ENCODE measurements at places on chromosomes 6 and 20. TPM values are rescaled to one million over a fixed set of nuclear protein-coding genes. Genes with fewer than 3 reads are reported as not detected.

- DNase-seq, result no peak
Measured at GRCh38 chr6:99091985-99092384, 144.2 kb upstream of the FBXL4 start.

Gene CBLN4
- 0.32 TPM for total RNA-seq

DNA sequence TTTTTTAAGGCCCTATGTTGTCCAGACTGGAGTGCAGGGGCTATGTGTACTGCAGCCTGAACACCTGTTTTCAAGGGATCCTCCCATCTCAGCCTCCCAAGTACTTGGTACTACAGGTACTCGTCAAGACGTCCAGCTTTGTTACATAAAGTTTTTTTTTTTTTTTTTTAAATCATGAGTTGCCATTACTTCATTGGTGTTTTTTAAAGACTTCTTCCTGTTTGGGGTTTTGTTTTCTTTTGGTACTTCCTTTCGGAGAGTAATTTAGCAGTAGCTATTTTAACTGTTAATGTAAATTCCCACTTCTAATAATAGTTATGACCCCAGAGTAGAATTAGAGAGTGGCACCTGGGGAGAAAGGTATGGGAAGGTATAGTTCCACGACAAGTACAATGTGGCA is 10.5 kb downstream of the ZNFX1 start:
- no peak for DNase-seq

Gene PPP1R3G
- 0.96 TPM for total RNA-seq

Gene FOXC1
- 9.2 TPM for total RNA-seq

GRCh38 chr20:34271956-34272355 is 30.7 kb downstream of the ASIP start:
- DNase-seq, result no peak

- no peak for DNase-seq
Measured at GRCh38 chr6:118382126-118382525, 166.0 kb upstream of the PLN start.

Gene B4GALT5
- 27.0 TPM for total RNA-seq

- no peak for DNase-seq
Measured at GRCh38 chr20:22159276-22159675, 425.1 kb downstream of the FOXA2 start.

- no peak for DNase-seq
Measured at GRCh38 chr6:139939189-139939979, 564.9 kb upstream of the CITED2 start.

DNA sequence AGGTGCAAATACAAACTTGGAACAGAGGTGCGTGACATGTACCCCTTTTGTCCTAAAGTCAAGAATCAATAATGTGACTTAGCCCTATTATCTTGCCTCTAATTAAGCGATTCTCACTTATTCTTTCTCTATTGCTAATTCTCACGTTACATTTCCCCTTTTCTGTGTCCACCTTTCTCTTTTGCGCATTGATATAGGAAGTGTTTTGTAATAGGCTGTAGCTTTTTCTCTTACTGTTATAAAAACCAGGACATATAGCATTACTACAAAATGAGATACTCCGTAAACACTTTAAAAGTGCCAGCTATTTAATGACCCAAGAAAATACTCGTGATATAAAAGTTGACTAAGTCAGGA is 669 bp upstream of the TMEM30A start:
- no peak for DNase-seq

GRCh38 chr20:2995796-2996195 is 47.6 kb upstream of the GNRH2 start:
- DNase-seq, result no peak

DNA sequence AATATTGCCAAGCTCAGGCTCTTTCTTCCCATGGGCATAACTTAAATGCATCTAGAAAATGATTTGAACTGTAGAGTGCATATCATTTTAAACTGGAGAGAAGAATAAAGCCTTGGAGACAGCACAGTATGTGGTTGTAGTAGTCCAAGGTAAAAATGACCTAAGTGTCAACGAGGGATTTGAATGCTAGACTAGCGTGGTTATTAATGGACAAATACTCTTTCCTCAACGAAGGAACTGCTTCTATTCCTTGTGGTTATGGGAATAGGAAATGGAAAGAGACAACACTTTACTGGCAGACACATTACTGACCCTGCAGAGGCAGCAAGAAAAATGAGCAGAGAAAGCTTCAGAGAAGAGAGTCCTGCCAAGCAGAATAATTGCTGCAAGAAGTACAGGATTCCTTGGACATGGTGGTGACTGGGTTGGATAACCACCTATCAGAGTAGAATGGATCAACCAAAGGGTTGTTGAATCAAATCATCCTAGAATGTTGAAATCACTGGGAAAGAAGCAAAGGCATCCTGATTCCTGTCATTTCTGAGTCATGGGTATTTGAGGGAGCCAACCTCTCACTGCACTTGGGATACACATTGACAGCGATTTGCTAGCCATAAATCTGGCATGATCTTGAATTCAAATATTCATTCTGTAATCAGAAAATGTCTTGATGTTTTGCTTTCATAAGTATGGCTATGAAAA is 258.1 kb upstream of the EPHA7 start:
- DNase-seq, result no peak

- DNase-seq, result no peak
Measured at GRCh38 chr6:146551545-146551944, 7.9 kb downstream of the RAB32 start.

DNA sequence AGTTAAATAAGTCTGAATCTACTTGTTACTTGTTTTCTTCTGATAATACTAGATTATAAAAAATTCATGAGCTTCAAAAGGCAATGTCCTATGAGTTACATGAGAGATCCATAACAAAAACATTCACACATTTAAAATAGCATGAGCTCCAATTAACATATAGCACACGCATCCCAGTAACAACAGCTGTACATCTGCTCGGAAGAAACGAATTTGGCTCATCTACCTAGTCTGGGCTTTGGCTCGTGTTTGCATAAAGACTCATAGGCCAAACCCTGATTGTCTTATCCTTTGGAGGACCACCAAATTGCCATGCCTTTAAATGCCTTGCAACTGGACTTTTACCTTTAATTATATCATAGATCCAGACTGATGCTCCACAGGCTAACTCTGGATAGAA is 259.7 kb upstream of the CHD6 start:
- no peak for DNase-seq

Gene FERMT1
- total RNA-seq, result 1.3 TPM

GRCh38 chr6:39983193-39983592 is 48.9 kb upstream of the MOCS1 start:
- DNase-seq, result no peak

DNA sequence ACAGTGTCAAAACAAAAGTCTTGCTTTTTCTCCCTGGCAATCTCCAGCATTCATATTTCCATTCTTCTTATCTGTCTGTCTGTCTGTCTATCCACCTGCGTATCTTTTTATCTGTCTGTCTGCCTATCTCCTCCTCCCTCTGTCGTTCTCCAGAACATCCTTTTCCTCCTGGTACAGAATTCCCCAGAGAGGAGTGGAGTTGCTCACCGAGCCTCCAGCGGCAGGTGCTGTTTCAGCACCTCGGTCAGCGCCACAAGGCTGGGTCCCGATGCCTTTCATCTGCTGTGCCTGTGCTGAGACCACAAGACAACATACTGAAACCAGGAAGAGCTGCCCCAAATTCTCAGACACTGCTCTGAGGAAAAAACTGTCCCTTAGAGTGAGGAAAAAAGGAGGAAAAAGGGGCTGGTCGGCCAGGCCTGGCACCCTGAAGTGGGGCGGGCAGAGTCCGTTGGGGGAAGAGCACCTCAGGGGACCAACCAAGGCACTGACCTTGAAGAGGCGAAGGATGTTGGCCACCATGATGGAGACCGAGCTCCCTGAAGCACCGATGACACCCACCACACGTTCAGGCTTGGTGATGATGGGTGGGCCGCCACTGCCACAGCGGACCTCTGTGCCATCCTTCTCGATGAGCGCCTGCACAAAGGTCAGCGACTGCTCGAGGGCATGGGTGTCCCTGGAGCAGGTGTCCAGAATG is 13.3 kb downstream of the GRM4 start:
- no peak for DNase-seq

Gene NRN1
- total RNA-seq, result 18.9 TPM

DNA sequence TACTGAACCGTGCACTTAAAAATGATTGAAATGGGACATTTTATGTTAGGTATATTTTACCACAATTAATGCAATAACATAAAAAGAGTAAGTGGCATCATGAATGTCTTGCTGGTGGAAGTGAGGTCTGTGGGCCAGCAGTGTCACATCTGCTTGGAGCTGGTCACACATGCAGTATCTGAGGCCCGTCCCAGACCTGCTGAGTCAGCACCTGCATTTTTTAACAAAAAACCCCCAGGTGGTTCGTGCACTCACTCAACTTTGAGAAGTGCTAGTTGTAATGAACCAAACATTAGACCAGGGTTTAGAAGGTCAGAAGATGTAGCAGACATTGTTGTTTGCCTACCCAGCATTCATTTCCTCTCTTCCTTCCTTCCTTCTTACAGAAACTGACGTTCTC is 21.0 kb downstream of the BANF2 start:
- no peak for DNase-seq

DNA sequence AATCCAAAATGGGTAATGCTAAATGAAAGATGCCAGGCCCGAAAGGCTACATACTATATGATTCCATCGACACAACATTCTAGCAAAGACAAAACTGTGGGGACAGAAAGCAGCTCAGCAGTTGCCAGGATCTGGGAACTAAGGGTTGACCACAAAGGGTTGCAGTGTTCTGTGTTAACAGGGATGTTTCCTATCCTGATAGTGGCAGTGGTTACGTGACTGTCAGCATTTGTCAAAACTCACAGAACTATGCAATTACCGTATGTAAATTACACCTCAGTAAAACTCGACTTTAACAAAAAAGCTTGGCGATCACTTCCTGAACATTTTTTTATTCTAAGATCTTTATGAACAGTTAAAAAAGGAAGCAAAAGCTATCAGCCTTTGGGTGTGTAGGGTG is 83.9 kb downstream of the BANF2 start:
- no peak for DNase-seq

- no peak for DNase-seq
Measured at GRCh38 chr20:3133155-3133554, 26.5 kb downstream of the FASTKD5 start.

GRCh38 chr6:151564654-151565053 is 70.8 kb downstream of the CCDC170 start:
- DNase-seq, result no peak

GRCh38 chr6:15595461-15596173 is 67.2 kb downstream of the DTNBP1 start:
- no peak for DNase-seq

DNA sequence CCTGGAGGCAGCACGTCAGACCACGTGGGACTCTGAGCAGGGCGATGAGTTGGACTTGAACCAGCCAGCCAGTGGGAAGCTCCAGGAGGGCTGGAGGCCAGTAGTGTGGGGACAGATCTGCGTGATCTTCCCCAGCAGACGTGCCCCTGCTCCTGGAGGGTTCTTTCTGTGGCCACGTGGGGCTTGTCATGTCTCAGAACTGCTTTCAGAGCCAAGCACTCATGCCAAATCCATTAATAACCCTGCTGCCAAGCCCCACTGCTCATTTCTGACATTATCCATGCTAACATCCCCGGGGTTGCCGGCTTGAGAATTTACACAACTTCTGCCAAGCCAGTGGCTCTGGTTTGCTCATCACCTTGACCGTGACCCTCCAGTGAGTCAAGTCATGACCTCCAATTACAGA is 38.3 kb downstream of the SIRPA start:
- DNase-seq, result peak; percentile 57

DNA sequence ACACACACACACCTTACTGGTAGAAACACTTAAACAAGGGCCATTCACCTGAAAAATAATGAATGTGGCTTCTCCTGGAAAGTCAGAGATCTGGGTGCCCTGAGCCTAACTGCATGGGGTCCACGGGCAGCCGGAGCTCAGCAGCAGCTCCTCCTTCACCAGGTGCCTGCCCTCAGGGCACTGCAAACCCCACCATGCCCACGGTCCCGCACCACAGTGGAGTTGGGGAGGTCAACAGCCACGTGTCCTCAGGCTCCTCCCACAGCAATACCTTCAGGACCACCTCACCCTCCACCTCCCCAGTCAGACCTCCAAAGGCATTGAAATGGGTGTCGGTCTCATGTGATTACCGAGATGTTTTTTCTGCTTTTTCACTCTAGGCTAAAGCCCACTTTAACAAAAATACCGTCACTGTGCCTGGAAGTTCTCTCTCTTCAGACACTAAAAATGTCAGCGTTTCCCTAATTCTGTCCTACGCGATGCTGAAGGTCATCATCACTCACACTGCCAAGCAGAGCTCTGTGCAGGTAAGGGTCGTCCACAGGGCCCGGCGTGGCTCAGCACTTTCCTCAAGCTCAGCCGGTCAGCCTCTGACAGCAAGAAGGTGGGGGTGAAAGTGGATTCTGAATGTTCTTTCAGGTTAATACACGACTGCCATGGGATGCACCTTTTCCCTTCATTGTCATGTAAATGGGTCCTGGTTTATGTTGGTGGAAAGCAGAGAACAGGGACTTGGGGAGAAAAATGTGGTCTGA is 48.9 kb downstream of the CDK5RAP1 start:
- no peak for DNase-seq

Gene DCBLD1
- 6.5 TPM for total RNA-seq

GRCh38 chr6:113560908-113561307 is 296.2 kb upstream of the MARCKS start:
- no peak for DNase-seq

DNA sequence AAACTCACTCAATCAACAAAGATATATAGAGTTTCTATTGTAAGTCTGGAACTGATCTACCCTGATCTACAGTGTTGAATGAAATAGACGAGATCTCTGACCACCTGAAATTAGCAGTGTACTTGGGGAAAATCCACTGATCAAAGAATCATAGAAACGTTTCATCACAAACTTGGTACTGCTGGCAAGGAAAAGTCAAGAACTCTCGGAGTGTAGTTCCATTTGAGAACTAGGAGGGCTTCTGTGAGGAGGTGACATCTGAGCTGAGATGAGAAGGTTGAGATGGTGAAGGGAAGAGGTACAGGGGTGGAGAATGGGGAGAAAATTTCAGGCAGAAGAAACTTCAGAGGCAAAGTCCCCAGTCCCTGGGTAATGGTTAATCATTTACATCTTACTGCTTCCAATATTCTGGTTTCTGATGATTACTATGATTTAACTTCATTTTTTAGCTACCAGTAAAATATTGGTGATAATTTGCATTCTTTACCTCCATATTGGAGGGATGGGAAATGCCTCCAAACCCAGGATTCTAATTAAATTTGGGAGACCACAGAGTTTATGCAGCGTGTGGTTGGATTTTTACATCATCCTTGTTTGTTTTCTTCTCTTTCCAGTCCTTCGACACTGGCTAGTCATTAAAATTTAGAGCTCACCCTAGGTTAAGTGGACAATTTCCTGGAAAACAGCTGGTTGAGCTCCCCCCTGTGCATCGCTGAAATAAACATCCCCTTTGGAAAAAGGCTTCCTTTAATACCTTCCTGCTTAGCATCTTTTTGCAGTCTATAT is 191.9 kb downstream of the BCAS1 start:
- no peak for DNase-seq

Data from omental fat pad (tissue), 4 donors.